ENCODE measurements at places on chromosomes 16 and 17. TPM values are rescaled to one million over a fixed set of nuclear protein-coding genes. Genes with fewer than 3 reads are reported as not detected.

The FGF11 gene
- total RNA-seq = 4.3 TPM

The RGS11 gene
- total RNA-seq = 3.5 TPM

The IGFBP4 gene
- 290 TPM for total RNA-seq

GRCh38 chr16:31400191-31400590 is 7.1 kb downstream of the ITGAD start:
- DNase-seq = no peak

GRCh38 chr17:47735536-47736011 is 2.5 kb downstream of the TBX21 start:
- DNase-seq = no peak

DNA sequence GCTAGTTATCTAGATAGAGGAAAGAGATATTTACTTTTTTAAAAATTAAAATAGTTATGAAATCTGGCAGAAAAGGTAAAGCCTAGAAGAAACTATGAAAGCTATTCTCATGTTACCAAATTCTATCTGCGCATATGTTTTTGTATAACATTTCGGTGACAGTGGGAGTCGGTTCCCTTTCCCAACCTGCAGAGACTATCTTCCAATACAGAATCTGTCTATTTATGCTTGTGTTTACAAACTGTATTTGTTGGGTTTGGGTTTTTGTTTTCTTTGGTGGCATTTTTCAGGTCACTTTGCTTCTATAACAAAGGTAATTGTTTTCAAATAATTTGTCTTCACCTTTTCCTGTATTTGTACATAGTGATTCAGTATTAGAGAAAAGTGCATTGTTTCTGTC is 69.8 kb downstream of the YPEL2 start:
- DNase-seq = no peak

- no peak for DNase-seq
Measured at GRCh38 chr16:2706611-2707311, 13.3 kb downstream of the PRSS27 start.
